ENCODE measurements at places on chromosomes 1 and 21.
A peak's percentile ranks its signal among the peaks of the same experiment; 100 is the strongest.

- DNase-seq = peak; percentile 55
Observed at GRCh38 chr1:227223171-227223806, 95.0 kb downstream of the CDC42BPA start.

GRCh38 chr1:33099290-33100118 lies 18.6 kb downstream of the AZIN2 start:
- peak; percentile 97 for DNase-seq

GRCh38 chr1:186983327-186983726 lies 154.6 kb downstream of the PLA2G4A start:
- DNase-seq = peak; percentile 78

DNA sequence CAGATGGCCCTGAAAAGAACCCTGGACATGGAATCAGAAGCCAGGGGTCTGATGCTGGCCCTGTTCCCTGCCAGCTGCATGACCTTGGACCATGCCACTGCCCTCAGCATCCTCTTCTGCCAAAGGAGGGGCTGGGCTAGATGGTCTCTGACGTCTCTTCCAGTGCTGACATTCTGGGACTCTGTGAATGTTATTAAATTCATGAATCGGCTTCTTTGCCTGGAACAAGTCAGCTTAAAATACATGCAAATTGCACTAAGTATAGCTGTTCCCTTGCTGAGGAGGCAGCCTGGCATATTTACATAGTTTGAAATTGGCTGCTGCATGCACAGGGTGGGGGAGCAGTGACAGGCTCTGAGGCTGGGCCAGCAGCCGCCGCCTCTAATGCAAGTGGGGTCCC lies 23.8 kb downstream of the KCNA2 start:
- no peak for DNase-seq

DNA sequence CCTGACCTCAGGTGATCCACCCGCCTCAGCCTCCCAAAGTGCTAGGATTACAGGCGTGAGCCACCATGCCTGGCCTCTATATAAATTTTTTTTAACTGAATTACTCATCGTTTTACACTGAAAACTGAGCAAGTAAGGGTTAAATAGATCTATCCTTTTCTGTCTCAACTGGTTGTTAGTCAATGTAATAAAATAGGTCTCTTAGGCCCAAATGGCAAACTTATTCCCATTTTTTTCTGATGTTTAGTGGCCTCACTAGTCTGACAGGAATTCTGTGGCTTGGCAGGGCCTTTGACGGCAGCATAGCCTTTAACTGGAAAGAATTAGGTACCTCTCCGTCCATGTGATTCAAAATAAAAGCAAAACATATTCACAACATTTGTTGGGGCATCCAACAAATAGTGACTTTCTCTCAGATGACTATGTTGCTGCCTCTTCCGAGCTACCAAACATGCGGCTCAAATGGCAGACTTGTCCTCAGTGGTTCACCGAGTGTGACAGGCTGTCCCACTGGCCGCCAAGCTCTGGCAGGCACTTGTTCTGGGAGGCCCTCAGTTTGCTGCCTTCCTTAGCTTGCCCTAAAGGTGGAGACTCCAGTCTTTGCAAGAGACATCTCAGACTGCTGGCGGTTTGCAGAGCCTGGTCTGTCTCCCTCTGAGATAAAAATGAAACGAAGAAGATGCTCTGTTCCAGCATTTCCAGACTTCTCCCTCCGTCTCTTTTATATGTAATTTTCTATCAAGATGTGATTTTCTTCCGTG lies 17.4 kb downstream of the ATP1A4 start:
- peak; percentile 21 for DNase-seq

DNA sequence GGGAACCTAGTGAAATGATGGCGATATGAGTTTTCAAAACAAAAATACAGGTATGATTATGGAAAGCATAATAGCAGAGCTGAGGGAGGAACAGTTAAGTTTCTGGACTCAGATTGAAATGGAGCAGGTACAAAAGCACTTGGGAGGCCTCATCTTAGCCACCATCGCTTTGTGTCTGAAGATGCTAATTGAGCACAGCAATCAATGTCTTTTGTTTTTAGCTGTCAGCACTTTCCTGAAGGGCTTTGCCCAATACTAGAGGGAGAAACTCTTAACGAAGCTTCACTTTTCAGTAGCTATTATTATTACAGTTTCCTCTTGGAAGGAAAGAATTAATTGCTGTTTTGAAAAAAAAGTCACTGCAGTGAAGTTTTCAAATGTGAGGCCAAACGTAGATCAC lies 348.7 kb downstream of the RWDD3 start:
- DNase-seq = no peak

DNA sequence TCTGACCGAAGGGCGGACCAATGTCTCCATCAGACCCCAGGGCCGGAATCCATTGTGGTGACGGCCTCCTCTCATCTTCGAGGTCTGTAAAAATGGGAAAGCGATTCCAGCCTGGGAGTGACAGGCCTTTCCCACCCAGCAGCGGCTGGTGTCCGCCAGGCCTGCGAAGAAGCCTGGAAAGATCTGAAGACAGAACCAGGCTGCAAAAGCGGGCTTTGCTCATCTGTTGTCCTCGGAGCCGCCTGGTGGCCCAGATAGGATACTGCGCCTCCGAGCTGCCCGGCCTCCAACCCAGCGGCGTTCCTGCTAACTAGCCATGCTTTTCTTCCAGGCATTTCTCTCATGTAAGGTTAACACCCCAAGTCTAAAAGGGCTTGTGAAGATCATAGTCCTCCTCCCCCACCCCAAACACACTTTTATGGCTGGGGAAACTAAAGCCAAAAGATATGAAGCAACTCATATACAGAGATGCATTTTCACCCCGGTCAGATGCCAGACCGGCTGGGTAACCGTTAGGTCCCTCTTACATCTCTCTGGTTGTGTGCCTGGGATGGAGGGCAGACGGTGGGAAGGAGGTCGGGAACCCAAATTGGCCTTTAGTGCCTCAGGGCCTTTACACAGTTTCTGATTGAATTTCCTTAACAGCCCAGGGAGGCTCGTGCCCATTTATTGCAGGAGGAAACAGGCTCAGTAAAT lies 1.9 kb upstream of the DHRS3 start:
- DNase-seq = peak; percentile 88

- DNase-seq = no peak
Observed at GRCh38 chr1:8476006-8476405, 158.1 kb downstream of the SLC45A1 start.

- DNase-seq = no peak
Observed at GRCh38 chr1:170388489-170388888, 143.5 kb upstream of the GORAB start.

- no peak for DNase-seq
Observed at GRCh38 chr1:53585565-53585964, 126.4 kb downstream of the DMRTB1 start.

GRCh38 chr1:235584973-235585372 lies 64.6 kb downstream of the GNG4 start:
- no peak for DNase-seq

DNA sequence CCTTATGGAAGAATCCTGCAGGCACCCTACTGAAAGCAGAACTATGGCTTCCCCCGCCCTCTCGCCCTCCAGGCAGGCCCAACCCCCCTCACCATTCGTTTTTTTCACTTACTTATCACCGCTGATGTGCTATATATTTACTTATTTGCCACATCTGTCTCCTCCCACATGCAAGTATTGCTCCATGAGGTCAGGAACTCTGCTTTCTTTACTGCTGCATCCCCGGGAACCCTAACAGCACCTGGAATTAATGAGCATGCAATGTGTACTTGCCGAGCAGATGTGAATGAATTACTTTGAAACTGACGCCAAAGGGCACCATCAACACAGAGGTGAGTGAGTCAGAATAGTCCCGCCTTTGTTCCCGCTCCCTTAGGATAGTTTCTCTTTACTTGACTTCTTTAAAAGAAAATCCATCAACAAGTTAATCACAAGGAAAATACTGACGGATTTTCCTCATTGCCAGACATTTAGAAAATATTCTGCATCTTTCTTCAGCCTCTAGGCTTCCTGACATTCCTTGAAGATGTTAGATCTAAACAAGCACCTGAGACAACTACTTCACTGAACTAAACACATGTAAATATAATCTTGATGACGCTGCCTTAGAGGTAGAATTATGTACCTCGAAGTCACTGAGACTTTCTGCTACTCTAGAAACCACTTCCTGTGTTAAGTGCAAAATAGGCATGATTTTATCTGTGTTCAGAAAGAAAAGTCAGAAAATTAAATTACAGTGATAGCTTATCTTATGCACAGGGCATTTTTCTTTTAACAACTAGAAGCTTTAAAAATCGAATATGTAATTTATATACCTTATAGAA lies 17.5 kb upstream of the RAB4A start:
- peak; percentile 66 for DNase-seq

GRCh38 chr1:179742717-179743678 lies at the start of gene FAM163A:
FAM163A (plus strand) TSS chr1:179743291; CDS start chr1:179813098, 69,807 bp downstream.
- DNase-seq = peak; percentile 19

DNA sequence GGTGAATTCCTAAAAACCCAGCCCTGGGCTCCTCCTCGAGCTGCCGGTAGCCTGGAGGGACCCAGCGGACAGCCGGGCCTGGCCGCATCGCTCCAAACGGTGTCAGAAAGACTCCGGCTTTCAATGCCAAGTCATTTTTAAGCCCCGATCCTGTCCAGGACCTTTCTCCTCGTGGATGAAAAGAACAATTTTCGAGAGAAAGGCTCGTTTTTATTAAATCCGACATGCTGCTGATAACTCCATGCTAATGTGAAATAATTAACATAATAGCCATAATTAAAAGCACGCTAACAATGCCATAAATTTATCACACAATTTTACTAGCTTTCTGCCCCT lies 4.6 kb upstream of the FOXD3 start:
- no peak for DNase-seq

GRCh38 chr1:226002667-226003501 lies 3.7 kb upstream of the SDE2 start:
- DNase-seq = peak; percentile 97

GRCh38 chr1:65813956-65814355 lies 21.3 kb downstream of the PDE4B start:
- DNase-seq = no peak

DNA sequence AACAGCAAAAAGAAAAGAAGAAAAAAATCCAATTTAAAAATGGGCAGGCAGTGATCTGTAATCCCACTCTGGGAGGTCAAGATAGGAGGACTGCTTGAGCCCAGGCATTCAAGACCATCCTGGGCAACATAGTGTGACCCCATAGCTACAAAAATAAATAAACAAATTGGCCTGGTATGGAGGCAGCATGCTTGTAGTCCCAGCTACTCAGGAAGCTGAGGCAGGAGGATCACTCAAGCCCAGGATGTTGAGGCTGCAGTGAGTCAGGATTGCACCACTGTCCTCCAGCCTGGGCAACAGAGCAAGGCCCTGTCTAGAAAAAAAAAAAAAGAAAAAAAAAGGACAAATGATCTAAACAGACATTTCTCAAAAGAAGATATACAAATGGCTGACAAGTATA lies 99.6 kb downstream of the EIF4G3 start:
- peak; percentile 44 for DNase-seq

DNA sequence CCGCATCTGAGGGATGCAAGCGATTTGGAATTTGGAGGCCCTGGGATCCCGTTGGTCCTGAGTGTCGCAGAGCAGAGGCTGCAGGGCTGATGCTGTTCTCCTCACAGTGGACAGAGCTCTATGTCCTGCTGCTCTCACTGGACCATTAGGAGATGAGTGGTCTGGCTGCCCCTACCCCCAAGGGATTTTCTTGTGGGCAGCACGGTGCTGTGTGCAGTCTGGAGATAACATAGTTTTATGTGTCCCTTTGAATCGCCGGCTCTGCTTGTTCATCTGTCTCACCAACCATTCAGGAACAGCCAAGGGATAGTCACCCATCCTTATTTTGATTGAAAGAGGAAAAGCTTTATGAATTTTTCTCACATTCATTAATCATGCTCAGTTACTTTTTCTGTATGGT lies 49.9 kb downstream of the CHRM3 start:
- no peak for DNase-seq

DNA sequence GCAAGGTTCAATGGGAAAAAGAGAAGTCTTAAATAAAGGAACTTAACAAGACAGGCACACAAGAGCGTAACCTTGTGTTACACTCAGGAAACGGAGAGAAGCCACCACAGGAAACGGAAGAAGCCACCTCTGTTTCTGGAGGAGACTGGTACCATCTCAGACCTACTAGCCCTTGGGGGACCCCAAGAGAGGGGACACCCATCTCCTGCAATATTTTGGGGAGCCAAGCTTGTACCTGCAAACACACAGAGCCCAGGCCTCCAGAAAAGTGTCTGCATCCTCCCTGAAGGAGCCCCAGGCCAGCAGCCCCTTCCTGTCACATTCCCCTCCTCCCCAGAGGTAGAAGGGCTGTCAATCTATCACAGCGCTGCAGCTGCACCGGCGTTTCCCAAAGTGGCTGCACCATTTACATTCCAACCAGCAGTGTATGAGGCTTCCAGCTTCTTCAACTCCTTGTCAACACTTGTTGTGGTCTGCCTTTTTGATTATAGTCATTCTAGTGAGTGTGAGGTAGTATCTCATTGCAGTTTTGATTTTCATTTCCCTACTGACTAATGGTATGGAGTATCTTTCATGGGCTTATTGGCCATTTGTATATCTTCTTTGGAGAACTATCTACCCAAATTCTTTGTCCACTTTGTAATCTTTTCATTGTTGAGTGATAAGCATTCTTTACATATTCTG lies 23.0 kb upstream of the PADI1 start:
- DNase-seq = peak; percentile 67

DNA sequence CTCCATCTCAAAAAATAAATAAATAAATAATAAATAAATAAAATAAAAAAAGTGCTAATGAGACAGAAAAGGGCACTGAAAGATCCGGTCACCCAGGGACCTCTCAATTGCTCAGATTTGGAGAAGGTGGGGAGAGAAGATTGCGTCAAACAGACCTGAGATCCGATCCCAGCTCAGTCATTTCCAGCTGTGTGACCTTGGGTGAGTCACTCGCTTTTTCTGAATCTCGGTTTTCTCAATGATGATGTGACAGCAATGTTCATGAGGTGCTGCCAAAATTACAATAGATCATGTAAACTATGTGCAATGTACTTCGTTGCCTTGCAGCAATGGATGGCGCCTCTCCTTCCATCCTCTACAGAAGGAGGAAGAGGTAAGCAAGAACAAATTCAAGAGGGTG lies 11.1 kb upstream of the MEF2D start:
- no peak for DNase-seq

DNA sequence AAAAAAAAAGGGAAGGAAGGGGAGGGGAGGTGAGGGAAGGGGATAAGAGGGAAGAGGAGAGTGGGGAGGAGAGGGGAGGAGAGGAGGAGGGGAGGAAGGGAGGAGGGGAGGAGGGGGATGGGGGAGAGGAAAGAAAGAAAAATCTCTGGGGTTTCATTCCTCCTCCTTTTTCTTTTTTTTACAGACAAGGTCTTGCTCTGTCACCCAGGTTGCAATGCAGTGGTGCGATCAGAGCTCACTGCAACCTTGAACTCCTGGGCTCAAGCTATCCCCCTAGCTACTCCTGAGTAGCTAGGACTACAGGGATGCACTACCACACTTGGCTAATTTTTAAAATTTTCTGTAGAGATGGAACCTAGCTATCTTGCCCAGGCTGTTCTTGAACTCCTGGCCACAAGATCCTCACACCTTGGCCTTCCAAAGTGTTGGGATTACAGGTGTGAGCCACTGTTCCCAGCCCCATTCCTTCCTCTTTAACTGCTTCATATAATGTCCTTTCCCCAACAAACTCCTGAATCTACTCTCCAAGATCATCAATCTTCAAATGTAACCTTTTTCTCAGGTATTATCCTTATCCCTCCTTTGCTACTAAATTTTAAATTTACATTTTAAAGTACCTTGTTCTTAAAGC lies 23.2 kb downstream of the GON4L start:
- no peak for DNase-seq

- no peak for DNase-seq
Observed at GRCh38 chr21:36245649-36246048, 74.3 kb upstream of the MORC3 start.

- DNase-seq = no peak
Observed at GRCh38 chr1:228983661-228984060, 248.4 kb downstream of the RHOU start.

- peak; percentile 63 for DNase-seq
Observed at GRCh38 chr1:167722152-167722869, 529 bp downstream of the MPZL1 start.
